Activated CD4-positive, alpha-beta T cell treated with anti-CD3 and anti-CD28 coated beads for 48 hours (primary cell): ENCODE measurements at places on chromosomes 2 and 18.

- no peak for DNase-seq
Measured at GRCh38 chr2:70548233-70548632, 5.4 kb downstream of the TGFA start.

DNA sequence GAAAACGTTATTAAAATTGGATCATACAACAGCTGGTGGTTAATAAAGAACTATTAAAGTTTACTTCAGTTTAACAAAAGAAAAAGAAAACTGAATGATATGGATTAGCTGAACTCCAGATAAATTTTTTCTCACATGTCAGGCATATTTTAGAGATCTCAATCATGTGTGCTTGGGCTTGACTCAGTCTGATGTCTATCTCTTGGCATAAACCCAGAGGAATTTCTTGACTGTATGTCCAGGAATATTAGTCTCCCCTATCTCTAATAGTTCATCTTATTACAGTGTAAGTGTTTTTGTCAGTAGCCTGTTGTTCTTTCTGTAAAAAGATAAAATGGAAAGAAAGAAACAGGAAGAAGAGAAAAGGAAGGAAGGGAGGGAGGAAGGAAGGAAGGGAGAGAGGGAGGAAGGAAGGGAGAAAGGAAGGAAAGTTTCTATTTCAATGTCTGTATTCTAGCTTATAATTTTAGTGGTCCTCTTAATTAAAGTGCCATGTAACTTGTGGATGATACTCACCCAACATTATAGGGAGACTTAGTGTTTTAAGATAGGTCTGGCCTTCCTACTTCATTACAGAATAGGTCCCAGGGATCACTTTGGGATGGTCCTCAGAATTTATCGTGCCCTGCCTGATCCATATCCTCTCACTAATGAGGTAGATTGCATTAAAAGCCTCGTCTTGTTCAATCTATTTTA lies 99.7 kb upstream of the UGP2 start:
- no peak for DNase-seq

- DNase-seq: no peak
Measured at GRCh38 chr2:218798767-218799504, 17.0 kb downstream of the CYP27A1 start.

GRCh38 chr2:71453404-71454220 lies at the start of gene DYSF:
DYSF (plus strand) TSS chr2:71453561.
- DNase-seq: peak; percentile 17

GRCh38 chr2:13545320-13545719 lies 828.6 kb downstream of the TRIB2 start:
- DNase-seq: no peak

GRCh38 chr18:53739700-53740099 lies 484.8 kb downstream of the MBD2 start:
- DNase-seq: no peak
